COR-L47 (cell line): ENCODE measurements at places on chromosomes 5 and 9.

- peak; percentile 43 for DNase-seq
These were observed 42.4 kb downstream of the CWC27 start for GRCh38 chr5:64811050-64811640.

GRCh38 chr5:67992923-67993322, 222.6 kb upstream of the PIK3R1 start:
- no peak for DNase-seq

DNA sequence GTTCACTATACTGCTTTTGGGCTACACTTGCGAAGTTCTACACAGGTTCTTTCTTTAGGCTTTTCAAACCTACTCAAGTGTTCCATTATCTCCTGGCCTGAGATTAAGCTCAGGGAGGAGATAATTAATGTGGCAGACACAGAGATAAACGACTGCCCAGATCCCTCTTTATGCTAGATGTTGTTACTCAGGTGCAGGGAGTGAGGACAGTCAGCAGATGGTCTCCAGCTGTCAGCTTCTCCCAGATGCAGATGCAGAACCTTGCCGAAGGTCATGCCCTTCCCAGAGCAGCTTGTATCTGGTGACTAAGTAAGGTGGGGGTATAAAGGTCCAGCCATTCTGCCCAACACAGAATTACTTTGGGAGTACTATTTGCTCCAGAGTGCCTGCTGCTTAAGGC, 166.2 kb downstream of the ZNF462 start:
- DNase-seq: no peak

GRCh38 chr9:124256517-124257069, 1.2 kb upstream of the NEK6 start:
- no peak for DNase-seq

GRCh38 chr5:80481019-80481893, 6.6 kb upstream of the FAM151B start:
- peak; percentile 15 for DNase-seq

DNA sequence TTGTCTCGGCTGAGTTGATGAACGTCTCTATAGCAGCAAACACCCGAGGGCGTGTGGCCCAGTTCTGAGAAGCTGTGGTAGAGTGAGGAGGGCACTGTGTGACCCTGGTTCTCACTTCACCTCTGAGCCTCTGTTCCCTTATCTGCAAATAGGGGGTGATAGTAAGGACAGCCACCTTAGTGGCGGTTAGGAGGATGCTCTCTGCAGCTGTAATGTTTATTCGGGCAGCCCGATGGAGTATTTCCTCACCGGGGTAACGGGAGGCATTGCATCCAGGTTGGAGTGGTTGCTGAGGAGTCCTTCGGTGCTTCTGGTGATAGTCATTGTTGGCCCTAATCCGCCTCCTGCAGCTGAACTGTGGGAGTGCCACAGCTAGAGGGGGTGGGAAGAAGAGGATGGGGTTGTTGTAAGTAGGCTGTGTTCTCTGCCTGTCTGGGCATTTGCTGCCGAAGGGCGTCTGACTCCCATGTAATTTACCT, 13.9 kb downstream of the PRRC2B start:
- no peak for DNase-seq

DNA sequence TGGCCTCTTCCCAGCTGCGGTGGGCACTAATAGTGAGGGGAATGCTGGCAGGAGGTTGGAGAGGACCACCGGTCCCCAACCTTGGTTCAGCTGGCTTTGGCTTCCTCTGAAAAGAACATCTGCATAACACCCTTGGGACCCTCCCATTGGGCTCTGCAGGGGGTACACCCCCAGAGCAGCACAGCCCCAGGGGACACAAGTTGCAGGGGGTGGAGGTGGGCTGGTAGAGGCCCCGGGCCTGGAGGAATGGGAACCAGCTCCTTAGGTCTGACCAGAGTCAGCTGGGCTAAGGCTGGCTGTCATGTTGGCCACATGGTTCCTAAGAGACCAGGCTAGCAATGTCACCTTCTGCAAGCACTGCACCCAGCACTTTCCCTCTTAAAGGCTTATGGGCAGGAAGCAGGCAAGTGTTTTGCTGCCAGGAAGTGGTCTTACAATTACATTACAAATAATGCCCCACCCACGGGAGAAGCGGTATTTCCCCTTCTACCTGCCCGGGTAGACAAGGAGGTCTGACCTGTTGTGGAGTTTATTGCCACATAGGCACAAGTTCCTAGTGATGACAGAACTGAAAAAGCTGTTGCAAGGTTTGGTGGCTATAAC, 18.1 kb downstream of the GCNT4 start:
- DNase-seq: no peak

DNA sequence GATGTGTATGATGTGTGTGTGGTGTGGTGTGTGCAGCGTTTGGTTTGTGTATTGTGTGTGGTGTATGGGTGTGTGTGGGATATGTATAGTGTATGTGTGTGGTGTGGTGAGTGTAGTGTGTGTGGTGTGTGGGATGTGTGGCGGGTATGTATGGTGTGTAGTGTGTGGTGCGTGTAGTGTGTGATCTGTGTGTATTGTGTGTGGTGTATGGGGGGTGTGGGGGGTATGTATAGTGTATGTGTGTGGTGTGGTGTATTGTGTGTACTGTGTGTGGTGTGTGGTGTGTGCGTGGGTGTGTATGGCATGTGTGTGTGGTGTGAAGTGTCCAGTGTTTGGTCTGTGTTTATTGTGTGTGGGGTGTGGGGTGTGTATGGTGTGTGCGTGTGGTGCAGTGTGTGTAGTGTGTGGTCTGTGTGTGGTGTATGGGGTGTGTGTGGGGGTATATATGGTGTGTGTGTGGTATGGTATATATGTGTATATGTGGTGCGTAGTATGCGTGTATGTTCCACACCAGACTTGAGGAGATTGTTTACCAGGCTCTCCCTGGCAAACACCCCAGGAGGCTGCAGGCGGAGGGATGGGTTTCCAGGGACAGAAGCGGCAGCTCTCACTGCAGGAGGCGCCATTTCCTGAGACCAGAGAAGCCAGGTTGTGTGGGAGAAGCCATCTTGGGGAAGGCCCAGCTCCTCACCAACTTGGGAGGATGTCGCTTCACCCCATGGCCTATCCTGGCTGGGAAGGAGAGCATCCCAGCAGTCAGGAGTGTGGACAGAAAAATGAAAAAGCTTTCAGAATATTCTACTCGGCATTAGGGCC, 138.1 kb downstream of the NXNL2 start:
- no peak for DNase-seq

- DNase-seq: no peak
These were observed 4.3 kb upstream of the TRIM41 start for GRCh38 chr5:181218795-181219124.
